ENCODE measurements at places on chromosomes 16 and 17.

DNA sequence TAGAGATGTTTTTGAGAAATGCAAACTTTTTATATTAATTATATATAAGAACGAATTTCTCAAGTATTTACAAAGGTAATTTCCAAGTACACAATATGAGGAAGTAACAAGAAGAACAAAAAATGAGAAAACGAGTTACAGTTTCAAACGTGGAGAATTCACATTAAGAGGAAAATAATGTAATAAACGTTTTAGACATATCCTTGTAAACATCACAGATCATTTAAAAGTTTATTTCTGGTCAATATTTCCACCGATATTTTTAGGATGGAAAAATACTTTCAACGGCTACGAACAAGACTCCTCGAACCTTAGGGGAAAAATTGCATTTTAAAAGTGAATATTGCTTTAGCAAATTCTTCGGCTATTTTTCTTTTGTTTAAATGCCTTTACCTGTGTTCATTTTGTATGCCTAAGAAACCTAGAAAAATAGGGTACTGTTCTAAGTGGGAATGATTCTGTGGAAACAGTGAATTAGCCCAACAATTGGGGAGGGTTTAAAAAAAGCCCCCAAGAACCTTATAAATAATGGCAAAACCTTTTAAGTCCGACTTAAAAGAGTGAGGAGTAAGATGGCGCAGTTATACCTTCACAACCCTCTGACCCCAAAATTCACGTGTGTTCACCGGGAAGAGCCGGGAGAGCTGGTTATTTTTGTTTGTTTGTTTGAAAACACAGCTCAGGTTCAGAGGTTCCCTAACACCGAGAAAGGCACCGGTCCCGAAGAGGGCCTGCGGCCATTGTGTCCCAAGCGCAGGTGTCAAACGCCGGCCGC is 3.3 kb downstream of the HNF1B start:
- no peak for DNase-seq

DNA sequence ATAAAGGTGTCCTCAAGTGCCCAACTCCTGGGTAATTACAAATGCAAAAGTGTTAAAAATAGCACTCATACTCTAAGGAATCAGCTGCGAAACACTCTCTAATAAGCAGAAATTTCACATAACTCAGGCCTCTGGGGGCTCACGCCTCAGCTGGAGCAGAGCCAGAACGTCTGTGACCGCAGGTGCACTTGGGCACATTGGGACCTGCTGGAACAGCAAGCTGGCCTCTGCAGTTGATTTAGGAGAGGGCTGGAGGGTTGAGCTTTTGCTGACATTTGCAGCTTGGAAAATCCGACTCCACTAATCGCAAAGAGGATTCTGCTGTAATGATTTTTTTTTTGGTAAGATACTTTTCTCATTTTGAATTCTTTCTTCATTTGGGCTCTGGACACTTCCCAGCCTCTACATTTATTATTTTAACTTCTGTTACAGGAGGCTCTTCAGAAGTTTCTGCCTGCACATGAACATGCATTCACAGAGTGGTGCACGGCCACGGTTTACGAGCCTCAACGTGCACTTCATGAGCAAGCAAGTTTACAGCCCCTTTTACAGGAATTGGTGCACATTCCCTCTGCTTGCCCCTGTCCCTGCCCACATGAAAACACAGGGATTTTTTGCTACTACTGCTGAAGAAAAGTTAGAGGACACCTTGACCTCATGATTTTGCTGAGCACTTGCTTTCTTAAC is 4.1 kb upstream of the SNTB2 start:
- DNase-seq: no peak

DNA sequence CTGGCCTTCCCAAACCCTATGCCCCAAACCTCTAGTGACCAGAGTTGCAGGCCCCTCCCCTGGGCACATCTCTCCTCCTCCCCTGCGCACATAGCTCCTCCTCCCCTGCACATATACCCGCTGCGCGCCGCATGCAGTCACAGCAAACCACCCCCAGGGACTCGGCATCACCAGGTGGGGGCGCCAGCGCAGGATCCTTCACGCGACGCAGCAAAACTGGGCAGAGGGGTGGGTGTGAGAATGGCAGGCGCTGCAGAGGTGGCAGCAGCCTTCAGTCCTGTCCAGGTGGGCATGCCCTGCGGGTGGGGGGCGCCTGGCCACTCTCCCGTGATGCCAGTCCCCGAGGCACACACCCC is 5.6 kb downstream of the CORO6 start:
- peak; percentile 64 for DNase-seq

GRCh38 chr17:48045316-48046001 is 2.7 kb upstream of the NFE2L1 start:
- no peak for DNase-seq

DNA sequence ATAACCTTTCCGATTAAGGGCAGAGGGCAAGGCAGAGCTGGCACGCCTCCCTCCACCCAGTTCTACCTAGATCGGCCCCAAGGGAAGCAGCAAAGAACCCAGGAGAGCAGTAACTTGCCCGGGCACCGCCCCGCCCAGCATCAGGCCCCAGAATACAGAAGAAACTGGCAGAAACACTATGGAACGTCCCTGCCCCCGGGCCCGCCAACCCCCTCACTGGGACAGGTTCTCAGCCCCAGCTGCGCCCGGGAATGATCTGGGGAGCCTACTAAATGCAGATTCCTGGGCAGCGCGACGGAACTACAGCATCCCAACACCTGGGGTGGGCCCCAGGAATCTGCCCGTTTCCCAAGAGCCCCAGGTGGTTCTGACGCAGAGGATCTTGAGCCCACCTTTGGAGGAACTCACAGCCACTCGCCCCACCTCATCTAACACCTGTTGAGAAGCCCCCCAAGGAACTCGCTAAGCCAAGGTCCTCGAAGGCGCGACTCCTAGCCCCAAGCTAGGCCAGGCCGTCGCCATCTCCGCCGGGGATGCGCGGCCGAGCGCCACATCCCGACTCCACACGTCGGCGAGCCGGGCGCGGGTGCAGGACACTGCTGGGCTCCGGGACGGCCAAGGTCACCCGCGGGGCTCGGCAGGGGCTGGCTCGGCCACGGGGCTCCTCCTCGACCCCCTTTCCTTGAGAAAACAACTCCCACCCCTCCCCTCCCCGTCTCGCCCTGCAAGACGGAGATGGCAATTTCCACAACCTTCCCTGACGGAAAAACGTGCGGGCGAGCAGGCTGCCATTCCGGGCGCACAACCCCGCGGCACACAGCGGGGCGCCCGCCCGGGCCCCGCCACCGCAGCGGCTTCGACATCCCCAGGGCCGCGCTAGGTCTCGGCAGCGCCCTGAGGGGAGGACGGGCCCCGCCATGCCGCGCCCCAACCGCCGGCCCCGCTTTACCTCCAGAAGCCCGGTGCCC is 913 bp downstream of the CDIP1 start:
- no peak for DNase-seq

GRCh38 chr17:2016494-2016893 is 8.6 kb downstream of the RTN4RL1 start:
- DNase-seq: no peak

DNA sequence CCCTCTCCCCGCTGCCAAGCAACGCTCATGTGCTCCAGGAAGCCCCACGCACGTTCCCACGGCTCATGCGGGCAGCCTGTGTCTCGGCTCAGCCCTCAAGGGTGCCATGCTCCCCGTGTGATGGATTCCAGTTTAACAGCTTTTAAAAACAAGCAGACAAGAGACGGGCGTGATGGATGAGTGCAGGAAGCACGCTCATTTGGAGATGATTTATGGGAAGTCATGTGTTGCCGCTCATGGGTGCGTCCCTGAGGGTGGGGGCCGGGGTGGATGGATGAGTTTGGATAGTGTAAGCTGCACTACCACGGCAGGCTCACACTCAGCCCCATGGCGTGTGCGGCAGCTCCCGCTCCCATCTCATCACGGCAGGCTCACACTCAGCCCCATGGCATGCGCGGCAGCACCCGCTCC is 132.8 kb downstream of the RBFOX3 start:
- DNase-seq: no peak

DNA sequence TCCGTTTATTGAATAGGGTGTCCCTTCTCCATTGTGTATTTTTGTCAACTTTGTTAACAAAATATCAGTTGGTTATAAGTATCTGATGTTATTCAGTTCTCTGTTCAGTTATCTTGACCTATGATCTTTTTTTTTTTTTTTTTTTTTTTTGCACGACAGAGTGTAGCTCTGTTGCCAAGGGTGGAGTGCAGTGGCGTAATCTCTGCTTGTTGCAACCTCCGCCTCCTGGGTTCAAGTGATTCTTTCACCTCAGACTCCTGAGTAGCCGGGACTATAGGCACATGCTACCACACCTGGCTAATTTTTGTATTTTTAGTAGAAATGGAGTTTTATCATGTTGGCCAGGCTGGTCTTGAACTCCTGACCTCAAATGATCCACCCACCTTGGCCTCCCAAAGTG is 215.8 kb downstream of the BCAS3 start:
- DNase-seq: no peak

DNA sequence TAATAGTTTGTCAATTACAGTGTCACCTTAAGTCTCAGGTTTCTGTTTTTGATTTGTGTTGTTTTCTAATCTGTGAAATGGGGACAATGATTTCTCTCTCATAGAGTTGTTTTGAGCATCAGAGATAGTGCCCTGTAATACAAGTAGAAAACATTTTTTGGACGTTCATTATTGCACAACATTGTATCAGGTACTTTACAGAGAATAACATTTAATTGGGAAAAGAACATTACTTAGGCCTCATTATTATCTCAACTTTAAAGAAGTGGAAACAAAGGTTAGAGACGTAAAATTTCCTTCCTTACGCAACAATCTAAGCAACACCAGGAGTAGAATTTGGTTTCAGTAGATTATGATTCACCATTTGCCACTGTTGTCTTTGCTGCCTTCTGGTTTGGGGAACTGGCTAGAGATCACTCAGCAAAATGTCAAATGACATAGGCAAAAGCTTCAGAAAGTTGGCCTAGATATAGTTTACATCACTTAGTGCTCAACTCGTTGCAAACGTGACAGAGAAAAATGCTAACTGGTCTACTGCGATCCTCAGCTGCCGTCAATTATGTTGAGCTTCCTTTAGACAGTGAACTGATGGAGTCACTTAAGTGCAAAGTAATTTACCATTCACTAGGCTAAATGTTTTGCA is 1026.8 kb downstream of the CDH11 start:
- DNase-seq: no peak

GRCh38 chr16:85888405-85889331 is 10.3 kb upstream of the IRF8 start:
- no peak for DNase-seq
